ENCODE measurements at places on chromosomes 5 and 9.

GRCh38 chr5:97576956-97577355 lies 393.9 kb upstream of the RIOK2 start:
- DNase-seq = no peak

GRCh38 chr9:6758248-6758497 lies 400 bp downstream of the KDM4C start:
- no peak for DNase-seq

DNA sequence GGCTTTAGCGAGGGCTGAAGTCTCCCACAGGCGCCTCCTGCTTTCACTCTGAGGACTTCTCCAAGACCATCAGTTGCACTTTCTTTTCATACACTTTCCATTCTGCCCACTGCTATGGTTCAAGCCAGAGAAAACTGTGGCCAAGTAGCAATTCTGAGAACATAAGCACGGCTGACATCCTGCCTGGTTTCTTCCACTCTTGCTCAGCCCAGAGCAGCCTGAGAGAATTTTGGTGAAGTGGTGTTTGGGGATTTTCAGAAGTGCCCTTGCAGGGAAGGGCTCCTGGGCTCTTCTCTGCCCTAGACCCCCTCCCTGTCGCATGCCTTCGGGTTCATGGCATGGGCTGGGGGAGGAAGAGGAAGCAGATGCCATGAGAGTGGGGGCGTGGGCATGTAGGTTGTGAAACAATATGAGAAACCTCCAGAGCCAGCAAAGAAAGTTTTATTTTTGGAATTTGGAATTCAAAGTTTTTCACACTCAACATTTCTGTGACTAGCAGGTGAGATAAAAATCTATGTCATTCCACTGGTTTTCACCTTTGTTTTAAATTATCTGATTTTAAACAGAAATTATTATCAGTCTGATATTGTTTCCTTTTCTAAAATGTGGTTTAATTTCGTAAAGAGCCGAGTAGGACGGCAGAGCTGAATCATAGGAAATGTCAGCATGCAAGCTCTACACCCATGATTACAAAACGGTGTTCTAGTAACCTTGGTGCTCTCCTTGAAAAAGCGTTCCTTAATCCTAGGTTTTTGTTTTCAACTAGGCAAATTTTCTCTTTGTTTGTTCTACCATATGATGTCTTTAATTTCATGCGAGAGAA lies 27.8 kb upstream of the TNFSF8 start:
- DNase-seq = peak; percentile 33

DNA sequence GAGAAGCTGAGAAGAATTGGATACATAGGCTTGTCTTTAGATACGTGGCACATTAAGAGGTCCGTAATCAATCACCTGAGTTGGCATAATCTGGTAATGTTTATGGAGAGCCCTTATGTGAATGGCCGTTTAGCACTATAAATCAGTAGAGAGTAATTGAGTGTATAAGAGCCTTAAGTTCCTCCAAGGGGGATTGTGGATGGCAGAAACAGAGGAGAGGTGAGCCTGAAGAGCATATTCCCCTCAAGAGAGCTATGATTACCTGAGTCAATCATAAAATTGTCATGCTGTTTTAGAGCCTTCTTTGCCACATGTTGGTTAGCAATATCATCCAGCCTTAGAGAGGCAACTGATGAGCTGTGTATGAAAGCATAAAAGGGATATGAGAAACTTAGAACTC lies 58.8 kb downstream of the FOCAD start:
- DNase-seq = no peak

GRCh38 chr9:117916291-117916690 lies 212.1 kb downstream of the TLR4 start:
- peak; percentile 13 for DNase-seq

DNA sequence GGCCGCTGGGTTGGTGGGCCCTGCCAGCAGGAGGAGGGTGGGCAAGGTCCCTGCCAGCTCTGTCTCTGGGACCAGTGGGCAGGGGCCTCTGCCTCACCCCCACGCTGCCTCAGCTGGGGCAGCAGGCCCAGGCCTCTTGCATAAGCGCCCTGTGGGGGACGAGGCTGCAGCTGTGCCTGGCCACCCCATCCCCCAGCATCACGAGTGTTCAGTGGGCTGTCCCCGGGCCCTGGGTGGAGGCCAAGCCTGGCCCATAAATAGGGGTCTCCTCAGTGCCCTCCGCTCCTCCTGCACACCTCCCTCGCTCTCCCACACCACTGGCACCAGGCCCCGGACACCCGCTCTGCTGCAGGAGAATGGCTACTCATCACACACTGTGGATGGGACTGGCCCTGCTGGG lies at the start of gene PTGDS:
Gene PTGDS (plus strand): TSS at position 282 of the 400 bp plus-strand sequence. CDS start 75 bp downstream, at position 357.
- peak; percentile 92 for DNase-seq

GRCh38 chr9:121196389-121196788 lies 5.3 kb downstream of the RAB14 start:
- DNase-seq = no peak

- DNase-seq = peak; percentile 28
These were observed 1640.9 kb upstream of the C9orf72 start for GRCh38 chr9:29214154-29214689.

DNA sequence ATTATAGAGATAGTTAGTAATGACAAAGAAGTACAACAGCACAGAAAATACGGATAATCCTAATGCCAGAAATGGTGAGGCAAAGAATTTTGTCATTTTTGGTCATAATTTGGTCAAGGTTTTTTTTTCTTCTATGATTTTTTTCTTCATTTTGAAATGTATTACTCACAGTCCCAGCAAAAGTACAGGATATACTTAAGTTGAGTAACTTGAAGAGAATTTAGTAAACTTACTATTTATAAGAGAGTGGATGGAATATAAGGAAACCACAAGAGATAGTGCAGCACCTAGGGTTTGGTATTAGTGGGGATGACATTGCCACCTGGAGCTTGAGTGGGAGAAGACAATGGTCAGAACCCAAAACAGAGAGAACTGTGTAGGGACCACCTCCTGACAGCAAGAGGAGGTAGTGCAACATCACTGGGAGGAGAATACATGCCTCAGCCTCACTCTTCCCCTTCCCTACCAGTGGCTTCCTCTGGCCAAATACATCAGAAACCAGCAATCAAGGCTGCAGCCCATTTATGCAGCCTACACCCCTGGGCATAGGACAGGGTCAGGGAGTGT lies 434.5 kb upstream of the TRPC7 start:
- no peak for DNase-seq

- peak; percentile 60 for DNase-seq
These were observed 13.6 kb downstream of the ARHGAP26 start for GRCh38 chr5:142783601-142784341.

GRCh38 chr9:70472268-70473249 lies 58.1 kb upstream of the KLF9 start:
- peak; percentile 59 for DNase-seq

DNA sequence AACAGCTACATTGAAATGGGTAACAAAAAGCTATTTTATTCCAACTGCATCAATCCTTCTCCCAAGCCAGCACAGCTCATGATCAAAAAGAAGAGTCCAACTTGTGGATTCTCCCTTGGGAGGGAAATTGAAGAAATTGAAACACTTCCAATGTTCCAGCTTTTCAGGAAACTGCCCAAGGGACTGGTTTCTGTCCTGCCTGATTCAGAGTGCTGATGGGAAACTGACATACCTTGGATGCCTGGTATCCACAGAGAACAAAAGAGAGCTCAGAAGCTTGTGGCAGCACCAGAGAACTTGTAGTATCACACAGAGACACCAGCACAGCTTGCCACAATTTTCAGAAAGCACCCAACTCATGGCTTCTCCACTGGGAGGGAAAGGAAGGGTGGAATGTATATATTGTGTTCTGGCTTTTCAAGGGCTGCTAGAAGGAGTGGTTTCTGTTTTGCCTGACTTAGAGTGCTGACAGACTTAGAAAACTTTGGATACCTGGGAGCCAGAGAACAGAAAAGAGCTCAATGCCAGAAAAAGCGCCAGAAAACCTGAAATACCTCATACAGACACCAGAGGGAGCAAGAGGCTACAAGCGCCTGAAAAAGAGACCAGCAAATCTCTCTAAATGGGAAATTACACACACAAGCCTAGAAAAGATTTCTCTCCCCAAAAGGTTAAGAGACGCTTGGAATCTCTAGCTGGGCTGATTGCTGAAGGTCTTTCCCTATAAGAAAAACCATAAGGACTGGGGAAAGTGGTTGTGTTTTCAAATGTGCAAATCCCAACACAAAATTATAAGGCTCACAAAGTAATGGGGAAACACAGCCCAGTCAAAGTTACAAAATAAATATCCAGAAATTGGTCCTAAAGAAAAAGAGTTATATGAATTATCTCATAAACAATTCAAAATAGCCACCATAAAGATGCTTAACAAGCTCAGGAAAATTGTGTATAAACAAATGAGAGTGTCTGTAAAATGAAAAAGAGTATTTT lies 178.8 kb downstream of the SPOCK1 start:
- peak; percentile 72 for DNase-seq
